ENCODE measurements at places on chromosomes 16 and 17.

- DNase-seq: no peak
Measured at GRCh38 chr16:72125635-72126428, 32.2 kb downstream of the DHX38 start.

GRCh38 chr16:10976634-10977033, 32.3 kb downstream of the CLEC16A start:
- DNase-seq: no peak

DNA sequence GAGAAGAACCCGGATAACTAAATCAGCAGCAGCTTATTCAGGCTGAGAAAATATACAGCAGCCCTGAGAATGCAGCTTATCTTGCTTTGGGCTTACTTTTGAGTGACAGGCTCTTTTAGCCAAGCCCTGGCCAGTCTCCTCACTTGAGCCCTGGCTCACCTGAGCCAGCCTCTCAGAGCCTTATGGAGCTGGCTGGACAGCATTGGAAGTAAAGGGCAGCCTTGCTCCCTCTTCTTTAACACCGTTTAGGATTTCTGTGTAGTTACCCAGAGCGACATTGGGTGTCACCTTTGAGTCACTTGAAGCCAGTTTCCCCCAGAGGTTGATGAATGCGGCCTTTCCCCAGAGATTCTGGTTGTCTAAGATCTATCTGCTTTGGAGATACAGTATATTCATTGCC, 7.7 kb upstream of the NPIPB2 start:
- DNase-seq: peak; percentile 56

DNA sequence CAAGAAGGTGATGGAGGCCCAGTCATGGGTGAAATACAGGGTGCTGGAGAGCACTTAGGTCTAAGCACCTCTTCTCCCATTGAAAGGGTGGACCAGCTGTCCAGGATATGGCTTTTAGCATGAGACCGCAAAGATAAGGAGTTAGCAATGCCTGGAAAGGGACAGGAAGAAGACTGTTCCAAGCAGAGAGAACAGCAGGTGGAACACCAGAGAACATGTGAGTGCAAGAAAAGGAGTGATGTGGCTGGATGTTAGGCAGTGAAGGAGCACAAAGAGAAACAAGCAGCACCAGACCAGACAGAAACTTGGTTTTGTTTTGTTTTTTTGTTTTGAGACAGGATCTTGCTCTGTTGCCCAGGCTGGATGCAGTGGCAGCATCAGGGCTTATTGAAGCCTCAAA, 45.4 kb upstream of the CCL1 start:
- no peak for DNase-seq

DNA sequence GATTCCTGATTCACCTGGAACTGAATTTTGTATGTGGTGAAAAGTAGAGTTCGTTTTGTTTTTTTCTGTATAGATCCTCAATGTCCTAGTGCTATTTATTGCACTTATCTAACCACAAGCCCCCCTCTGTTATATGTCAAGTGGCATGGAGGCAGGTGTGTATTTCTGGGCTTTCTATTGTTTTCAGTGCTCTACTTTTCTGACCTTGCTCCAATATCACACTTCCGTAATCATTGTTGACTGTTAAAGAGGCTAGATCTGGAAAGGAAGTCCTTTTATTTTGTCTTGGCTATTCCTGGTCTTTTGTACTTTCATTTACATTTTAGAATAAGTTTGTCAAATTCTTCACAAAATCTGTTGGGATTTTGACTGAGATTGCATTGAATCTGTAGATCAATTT, 26.8 kb upstream of the FBXO47 start:
- DNase-seq: no peak

GRCh38 chr17:13736916-13737315, 135.2 kb upstream of the HS3ST3A1 start:
- DNase-seq: peak; percentile 59

DNA sequence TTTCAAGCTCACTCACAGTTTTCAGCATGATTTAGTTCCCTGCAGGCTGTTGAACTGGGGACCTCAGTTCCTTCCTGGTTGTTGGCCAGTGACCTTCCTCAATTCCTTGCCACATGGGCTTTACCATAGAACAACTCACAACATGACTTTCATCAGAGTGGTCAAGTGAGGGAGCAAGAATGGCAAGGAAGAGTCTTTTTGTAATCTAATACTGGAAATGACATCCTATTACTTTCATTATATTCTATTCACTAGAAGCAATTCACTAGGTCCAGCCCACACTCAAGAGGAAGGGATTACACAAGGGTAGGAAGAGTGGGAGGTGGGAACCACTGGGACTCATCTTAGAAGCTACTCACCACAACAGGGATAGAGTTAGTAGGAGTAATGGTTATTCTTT, 57.6 kb downstream of the SYT17 start:
- DNase-seq: no peak

DNA sequence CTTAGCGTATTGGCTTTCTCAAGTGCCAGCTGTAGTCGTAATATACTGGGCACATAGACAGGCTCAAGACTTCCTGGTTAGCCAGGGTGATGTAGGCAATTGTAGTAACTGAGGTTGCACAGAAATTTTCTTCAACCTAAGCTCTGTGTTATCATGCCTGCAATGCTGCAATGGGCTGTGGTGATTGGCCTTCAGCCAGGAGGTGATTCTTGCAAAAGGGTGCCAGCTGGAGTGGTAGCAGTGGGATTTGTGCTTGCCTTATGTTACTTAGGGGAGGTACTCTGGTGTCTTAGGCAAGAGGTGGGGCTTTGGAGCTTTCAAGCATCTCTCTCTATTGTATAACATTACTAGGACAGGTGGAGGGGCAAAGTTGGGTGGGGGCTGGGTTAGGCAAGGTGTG, 495.1 kb downstream of the CDH11 start:
- DNase-seq: peak; percentile 22

DNA sequence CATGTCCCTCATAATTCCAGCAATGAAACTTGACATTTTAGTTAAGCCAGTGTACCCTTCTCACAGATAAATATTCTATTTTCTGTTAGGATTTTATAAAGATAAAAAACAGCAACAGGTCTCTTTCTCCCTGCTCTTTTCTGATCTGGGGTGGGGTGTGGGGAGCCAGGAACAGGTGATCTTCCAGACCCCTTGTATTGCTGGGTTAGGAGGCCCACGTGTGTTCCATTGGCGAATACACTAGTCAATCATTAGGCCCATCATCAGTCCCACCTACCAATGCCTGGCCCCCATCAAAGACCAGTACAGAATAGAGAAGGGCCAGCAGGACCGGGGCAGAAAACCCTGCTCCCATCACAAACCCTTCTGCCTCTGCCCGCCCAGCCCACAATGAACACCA, 40.3 kb upstream of the TOB1 start:
- no peak for DNase-seq

DNA sequence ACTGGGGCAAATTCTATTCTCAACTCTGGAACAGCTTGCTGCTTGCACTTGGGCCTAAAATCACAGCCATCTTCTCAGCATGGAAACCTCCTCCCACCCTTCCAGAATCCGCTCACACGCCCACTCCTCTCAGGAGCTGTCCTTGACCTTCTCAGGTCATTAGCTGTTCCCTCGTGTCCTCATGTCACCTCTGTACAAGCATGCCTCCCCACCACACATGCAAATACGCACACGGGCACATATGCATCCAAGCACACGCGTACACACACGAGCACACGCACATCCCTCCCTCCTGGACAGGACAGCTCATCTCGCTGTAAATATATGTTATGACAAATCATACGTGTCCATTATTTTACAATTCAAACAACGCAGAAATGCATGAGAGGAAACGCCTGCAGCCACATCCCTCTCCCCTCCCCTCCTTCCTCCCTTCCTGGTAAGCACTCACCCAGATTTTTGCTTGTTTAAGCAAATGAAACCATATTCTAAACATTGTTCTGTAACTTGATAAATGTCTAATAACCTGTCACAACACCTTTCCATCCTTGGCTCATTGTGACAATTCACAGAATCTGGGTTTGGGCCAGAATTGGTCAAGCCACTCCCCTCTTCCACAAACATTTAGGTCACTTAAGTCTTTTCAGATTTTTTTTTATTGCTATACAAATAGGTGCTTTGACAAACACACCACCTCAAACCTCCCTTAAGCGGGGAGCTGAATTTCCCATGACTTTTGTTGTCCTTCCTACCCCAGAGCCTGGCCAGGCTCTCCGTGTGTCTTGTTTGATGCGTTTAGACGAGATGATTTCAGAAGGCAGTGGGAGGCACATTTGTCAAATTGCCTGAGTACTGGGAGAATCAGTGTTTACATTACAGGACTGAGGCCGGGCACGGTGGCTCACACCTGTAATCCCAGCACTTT, 41.7 kb downstream of the DNAH17 start:
- DNase-seq: no peak

GRCh38 chr17:82804442-82805191, 35.2 kb downstream of the ZNF750 start:
- DNase-seq: peak; percentile 36

GRCh38 chr16:15482068-15482747, 47.8 kb downstream of the BMERB1 start:
- DNase-seq: peak; percentile 97

DNA sequence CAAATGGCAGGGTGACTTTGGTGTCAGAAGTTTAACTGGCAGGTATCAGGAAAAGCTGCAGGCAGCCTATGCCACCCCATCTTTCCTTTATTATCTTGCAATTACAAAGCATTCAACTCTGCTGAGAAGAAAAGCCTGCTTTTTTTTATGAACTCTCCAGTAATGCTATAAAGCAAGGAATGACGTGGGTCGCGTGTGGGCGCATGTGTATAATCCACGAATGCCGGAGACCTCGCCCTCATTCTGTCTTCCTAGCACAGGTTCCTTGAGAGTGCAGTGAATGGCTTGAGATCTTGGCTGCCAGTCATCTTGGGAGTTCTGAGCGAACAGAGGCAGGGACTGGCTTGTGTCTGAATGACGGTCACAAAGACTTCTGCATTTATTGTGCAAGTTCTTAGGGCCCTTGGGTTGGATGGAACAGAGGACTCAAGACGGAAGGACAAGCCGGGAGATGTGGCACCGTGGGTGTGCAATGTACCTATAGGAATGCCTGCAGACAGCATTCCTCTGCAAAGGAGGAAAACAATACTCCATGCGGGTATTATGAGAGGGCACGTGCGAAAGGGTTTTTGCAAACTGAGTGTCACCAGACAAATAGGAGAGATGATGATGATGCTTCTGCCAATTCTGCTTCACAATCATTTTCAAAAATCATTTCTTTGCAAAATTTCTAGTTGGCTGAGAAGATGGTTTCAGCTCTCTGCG, 96.1 kb upstream of the ELAC2 start:
- DNase-seq: no peak

DNA sequence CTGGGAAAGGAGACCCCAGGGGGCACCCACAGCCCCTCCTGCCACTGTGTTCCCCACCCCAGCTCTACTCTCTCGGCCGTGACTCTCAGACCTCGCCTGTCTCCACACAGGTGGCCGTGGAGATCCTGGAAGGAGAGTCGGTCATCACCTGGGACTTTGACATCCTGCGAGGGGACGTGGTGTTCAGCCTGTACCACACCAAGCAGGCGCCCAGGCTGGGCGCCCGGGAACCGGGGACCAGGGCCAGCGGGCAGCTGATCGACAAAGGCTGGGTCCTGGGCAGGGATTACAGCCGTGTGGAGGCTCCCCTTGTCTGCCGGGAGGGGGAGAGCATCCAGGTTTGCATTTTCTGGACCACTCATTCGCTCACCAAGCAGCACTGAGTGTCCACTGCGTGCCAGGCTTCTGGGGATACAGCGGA, 25.4 kb downstream of the NAGPA start:
- DNase-seq: no peak

- peak; percentile 65 for DNase-seq
Measured at GRCh38 chr17:80892900-80893603, 98.6 kb upstream of the CHMP6 start.

DNA sequence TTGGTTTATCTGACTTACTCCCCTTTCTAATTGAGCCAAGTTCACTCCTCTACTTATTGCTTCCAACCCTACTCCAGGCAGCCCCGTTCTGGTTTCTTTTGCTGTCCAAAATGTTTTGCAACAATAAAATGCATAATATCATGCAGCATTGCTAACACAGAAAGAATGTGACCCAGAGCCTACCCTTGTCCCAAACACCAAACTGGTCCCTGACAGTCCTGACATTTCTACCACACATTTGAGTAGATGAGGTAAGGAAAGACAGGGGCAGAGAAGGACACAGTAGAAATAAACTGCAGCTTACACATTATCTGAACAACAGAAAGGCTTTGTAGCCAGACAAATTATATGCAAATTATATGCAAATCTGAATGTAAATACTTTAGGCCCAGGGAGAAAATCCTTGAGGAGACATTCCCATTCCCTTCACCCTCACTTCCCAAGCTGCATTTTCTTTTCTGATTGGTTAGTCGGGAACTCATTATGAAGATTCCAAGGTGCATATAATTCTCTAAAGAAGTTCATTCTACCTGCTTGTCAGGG, 31.6 kb downstream of the SOX9 start:
- DNase-seq: peak; percentile 71

GRCh38 chr17:57357392-57357784, 101.1 kb downstream of the MSI2 start:
- DNase-seq: no peak

- no peak for DNase-seq
Measured at GRCh38 chr17:45413498-45413923, 19.2 kb downstream of the ARHGAP27 start.

DNA sequence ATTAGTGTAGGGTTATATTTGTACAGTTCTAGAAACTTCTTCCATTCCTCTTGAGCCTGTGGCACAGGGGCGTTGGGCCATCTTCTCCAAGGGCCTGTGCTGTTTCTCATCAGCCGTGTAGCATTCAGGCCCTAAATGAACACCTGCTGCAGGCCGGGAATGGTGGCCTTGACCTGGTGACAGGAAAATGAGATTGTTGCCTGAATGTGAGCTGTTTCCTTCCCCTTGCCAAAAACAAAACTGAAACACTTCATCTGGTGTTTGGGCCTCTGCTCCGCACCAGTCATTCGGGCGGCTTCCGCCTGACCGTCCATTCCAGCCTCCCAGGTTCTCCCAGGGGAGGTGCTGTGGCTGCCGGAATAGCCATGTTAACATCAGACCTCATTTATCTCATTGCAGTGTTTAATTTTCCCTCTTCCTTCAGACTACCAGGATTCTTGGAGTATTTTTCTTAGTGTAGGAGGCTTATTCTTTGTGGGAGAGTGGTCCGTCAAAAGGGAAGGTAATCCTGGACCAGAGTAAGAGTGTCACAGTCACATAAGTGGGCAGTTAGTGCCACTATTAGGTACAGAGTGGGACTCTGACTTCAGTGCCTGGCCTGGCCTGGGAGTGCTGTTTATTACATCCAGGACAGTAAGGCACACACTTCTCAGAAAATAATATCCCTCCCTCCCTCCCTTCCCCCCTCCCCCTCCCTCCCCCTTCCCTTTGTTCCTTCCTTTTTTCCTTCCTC, 61.9 kb downstream of the WWP2 start:
- peak; percentile 69 for DNase-seq

Data from cardiac fibroblast (primary cell).